ENCODE measurements at places on chromosomes 7 and 10. TPM values are rescaled to one million over a fixed set of nuclear protein-coding genes. Genes with fewer than 3 reads are reported as not detected.

DNA sequence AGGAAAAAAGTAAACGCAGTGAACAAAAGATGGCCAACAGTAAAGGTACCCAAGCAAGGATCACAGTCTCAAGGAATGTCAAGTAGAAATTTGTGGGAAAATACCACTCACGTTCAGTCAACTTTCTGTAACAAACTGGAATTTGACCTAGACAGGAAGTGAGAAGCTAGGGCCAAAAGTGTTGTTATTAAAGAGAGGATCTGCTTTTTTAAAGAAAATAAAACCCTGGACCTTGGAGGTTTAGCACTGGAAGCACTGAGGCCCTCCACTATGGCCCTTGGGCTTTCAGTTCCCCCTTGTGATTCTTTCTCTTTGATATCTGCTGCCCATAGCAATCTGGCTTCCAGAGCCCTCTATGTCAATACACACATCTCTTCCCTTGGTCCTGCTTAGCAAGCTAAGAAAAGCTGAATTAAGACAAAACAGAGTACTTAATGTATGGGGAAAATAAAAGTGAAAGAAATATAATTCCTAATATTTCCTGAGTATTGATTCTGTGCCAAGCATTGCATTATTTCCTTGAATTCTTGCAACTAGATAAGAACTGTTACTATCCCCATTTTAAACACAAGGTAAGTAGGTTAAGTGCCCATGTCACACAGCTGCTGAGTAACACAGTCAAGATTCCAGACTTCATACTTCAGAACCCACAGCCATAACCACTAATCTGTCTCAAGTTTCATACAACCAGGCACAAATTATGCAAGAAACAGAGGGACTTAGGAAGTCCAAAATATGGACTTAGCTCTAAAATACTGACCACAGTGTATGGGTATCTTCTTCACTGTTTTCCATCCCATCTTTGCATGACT lies 2.6 kb upstream of the ZNF438 start:
- no peaks in the 10 kb centered on the region for H3K36me3 ChIP-seq
- no peaks in the 10 kb centered on the region for H3K27me3 ChIP-seq
- peak overlapping the region; percentile 1 for H3K4me3 ChIP-seq
- peaks cover 31% of the 10 kb centered on the region for H3K4me1 ChIP-seq

GRCh38 chr10:62059217-62059920 lies 157.9 kb downstream of the ARID5B start:
- H3K27me3 ChIP-seq = no peaks in the 10 kb centered on the region
- peak; percentile 18 for DNase-seq
- H3K27ac ChIP-seq = peak overlapping the region; percentile 9

GRCh38 chr7:119925581-119926289 lies 347.2 kb upstream of the KCND2 start:
- no peak overlapping the region for H3K4me3 ChIP-seq
- H3K4me1 ChIP-seq = no peaks in the 10 kb centered on the region
- no peak for DNase-seq
- H3K36me3 ChIP-seq = no peaks in the 10 kb centered on the region

- no peak overlapping the region for H3K4me3 ChIP-seq
- peak; percentile 76 for DNase-seq
- H3K27me3 ChIP-seq = no peaks in the 10 kb centered on the region
- H3K4me1 ChIP-seq = peaks cover 38% of the 10 kb centered on the region
- H3K27ac ChIP-seq = peak overlapping the region; percentile 88
- H3K36me3 ChIP-seq = no peaks in the 10 kb centered on the region
These were observed 339.2 kb upstream of the PODXL start for GRCh38 chr7:131895541-131896164.

GRCh38 chr7:30163231-30163894 lies 28.6 kb downstream of the MTURN start:
- H3K4me3 ChIP-seq = peak overlapping the region; percentile 62
- peaks cover 32% of the 10 kb centered on the region for H3K4me1 ChIP-seq
- H3K27me3 ChIP-seq = no peaks in the 10 kb centered on the region
- H3K36me3 ChIP-seq = no peaks in the 10 kb centered on the region
- peak overlapping the region; percentile 81 for H3K27ac ChIP-seq
- DNase-seq = no peak

Gene CPA2
- total RNA-seq = not detected

GRCh38 chr10:99917963-99918825 lies 91.6 kb downstream of the DNMBP start:
- H3K4me1 ChIP-seq = peaks cover 20% of the 10 kb centered on the region
- peaks cover 8% of the 10 kb centered on the region for H3K36me3 ChIP-seq
- DNase-seq = no peak

Gene WEE2
- total RNA-seq = not detected

- H3K4me3 ChIP-seq = peak within 1 kb of the TSS; percentile 82
- no peaks in the 10 kb centered on the region for H3K36me3 ChIP-seq
- peaks cover 13% of the 10 kb centered on the region for H3K4me1 ChIP-seq
- peak within 1 kb of the TSS; percentile 67 for H3K27ac ChIP-seq
- no peaks in the 10 kb centered on the region for H3K27me3 ChIP-seq
- peak; percentile 94 for DNase-seq
These were observed at the start of gene GSDME for GRCh38 chr7:24757353-24758275. Gene GSDME (minus strand): TSS chr7:24757464. CDS start chr7:24749774, 7,690 bp downstream.

DNA sequence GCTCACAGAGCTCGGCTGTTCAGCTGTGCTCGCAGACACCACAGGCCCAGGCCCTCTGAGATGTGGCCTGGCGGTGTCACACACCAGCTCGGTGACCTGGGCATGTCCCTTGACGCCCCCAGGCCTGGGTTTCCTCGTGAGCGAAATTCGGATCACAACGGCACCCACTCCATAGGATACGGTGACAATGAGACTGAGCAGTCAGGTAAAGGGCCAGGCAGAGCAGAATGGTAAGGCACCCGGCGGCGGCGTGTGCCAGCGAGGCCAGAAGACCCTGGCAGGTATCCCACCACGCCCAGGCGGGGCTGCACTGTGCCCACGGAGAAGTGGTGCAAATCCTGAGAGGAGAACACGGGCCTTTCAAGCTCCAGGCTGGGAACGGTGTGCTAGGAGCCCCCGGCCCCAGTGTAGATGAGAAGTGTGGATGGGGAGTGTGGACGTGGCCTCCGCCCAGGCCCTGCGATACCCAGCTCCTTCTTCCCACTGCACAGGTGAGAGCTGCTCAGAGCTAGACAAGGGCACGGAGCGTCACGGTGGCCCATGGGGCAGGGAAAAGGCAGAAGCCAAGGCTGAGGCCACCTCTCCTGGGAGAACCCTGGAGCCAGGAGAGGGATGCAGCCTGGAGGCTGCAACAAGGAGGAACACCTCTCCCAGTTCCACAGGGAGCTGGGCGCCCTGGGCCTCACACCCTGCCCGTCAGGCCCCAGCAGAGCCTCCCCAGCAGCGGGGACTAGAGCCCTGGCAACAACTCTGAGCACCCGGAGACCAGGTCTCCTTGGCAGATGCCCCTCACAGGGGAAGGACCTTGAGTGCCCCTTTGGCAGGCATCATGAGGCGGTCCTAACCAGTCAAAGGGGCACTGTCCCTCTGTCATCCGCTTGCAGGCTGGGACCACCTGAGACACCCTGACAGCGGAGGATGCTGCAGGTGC lies 219.1 kb downstream of the MAD1L1 start:
- no peaks in the 10 kb centered on the region for H3K27me3 ChIP-seq
- no peaks in the 10 kb centered on the region for H3K36me3 ChIP-seq
- DNase-seq = peak; percentile 78
- H3K4me3 ChIP-seq = no peak overlapping the region

DNA sequence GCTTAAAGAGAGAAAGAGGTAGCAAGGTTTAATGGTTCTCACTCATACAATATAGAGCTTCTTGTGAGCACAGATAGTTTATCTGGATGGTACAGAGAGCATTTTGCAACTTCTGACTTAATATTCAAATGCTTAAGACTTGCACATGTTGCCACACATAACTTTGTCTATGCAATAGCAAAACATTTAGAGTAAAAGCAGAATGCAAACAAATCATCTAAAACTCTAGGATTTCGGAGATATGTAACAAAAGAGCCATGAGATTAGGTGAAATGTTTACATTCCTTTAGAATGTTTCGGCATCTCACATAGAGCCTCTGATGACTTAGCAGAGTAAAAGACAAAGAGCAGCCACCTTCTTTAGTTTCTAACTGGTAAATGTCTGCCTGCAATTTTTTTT lies 717.1 kb upstream of the LRRN3 start:
- no peak overlapping the region for H3K27ac ChIP-seq
- no peaks in the 10 kb centered on the region for H3K36me3 ChIP-seq
- no peak overlapping the region for H3K4me3 ChIP-seq
- no peaks in the 10 kb centered on the region for H3K4me1 ChIP-seq

DNA sequence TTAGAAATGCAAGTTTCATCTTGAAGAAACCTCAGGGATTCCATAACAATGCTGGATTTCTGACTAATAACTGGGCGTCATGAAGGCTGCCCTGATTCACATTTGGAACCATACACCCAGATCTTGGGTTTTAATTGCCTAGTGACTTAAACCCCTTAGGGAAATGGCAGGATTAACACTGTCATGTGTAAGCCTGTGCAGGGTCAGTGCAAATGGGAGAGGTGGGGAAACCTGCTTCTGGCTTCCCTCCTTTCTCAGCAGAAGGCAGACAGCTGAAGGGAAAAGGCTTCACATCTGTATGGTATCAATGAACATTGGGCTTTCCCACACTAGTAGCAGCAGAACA lies 364.2 kb downstream of the ANKRD30A start:
- H3K36me3 ChIP-seq = no peaks in the 10 kb centered on the region
- no peaks in the 10 kb centered on the region for H3K27me3 ChIP-seq
- peak overlapping the region; percentile 37 for H3K4me3 ChIP-seq
- H3K4me1 ChIP-seq = peaks cover 12% of the 10 kb centered on the region

GRCh38 chr10:91006752-91007346 lies 86.0 kb upstream of the ANKRD1 start:
- no peak for DNase-seq
- H3K27me3 ChIP-seq = no peaks in the 10 kb centered on the region
- no peaks in the 10 kb centered on the region for H3K36me3 ChIP-seq
- no peak overlapping the region for H3K4me3 ChIP-seq
- peaks cover 9% of the 10 kb centered on the region for H3K4me1 ChIP-seq

Gene NKX1-2
- total RNA-seq = not detected

Gene GCK
- total RNA-seq = not detected

DNA sequence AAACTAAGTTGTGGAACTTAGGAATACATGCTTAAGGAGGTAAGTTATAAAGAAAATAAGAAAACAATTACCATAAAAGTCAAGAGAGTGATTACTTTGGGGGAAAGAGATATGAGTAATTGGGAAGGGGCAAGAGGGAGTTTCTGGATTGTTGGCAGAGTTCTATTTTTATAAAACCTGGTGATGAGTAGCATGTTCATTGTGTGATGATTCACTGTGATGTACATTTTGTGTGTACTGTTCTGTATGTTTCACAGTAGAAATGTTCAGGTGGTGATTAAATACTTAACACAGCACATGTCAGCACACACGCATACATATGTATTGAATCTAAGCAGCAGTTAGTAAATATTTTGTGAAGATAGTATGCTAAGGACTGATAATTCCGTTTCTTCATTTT lies 9.7 kb upstream of the OIT3 start:
- H3K4me3 ChIP-seq = no peak overlapping the region
- DNase-seq = no peak
- peaks cover 13% of the 10 kb centered on the region for H3K36me3 ChIP-seq
- H3K27ac ChIP-seq = no peak overlapping the region
- H3K4me1 ChIP-seq = no peaks in the 10 kb centered on the region

- H3K27ac ChIP-seq = no peak overlapping the region
- no peak overlapping the region for H3K4me3 ChIP-seq
- H3K27me3 ChIP-seq = no peaks in the 10 kb centered on the region
- H3K36me3 ChIP-seq = no peaks in the 10 kb centered on the region
- DNase-seq = no peak
These were observed 153.6 kb downstream of the CACNB2 start for GRCh38 chr10:18293536-18294510.

- H3K27ac ChIP-seq = no peak overlapping the region
- H3K4me3 ChIP-seq = no peak overlapping the region
- H3K4me1 ChIP-seq = no peaks in the 10 kb centered on the region
- no peak for DNase-seq
These were observed 69.0 kb downstream of the LHFPL3 start for GRCh38 chr7:104397442-104397841.

Gene ZNF239
- total RNA-seq = 4.7 TPM

Gene CYP3A4
- total RNA-seq = not detected

DNA sequence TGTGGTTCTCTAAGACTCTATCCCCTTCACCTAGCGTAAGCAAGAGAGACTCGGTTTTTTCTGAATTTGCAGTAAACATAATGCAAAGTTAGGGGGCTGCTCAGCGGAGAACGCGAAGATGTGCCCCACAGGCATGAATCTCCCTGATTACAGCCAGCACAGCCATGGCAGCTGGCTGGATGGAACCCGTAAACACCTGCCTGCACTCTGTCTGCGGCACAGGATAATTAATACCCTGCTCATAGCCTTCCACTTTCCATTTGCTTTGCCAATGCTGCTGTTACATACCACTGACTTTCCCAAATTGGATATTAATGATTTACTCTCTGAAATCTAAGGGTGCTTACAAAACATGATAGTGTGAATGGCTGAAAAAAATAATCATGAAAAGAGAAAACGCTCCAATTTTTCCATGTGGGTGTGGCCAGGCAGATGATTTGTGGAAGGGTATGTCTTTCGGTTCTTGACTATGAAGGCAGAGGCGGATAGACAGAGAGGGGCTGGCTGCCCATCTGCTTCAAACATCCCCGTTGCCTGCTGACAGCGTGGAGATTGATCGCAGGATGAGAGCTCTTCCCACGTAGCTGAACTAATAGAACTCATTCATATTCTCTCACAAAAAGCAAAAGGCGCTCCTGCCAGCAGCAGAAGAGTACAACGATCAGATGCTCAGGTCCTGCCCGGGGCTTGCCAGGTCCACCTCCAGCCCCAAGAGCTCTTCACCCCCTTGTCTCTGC lies 193.2 kb upstream of the GHITM start:
- no peaks in the 10 kb centered on the region for H3K27me3 ChIP-seq
- H3K27ac ChIP-seq = no peak overlapping the region
- no peak for DNase-seq

- no peaks in the 10 kb centered on the region for H3K27me3 ChIP-seq
- peaks cover 33% of the 10 kb centered on the region for H3K4me1 ChIP-seq
- H3K27ac ChIP-seq = no peak overlapping the region
These were observed 3.9 kb upstream of the CUEDC2 start for GRCh38 chr10:102436312-102436711.

Gene SH2B2
- 2.1 TPM for total RNA-seq

Gene CXCL12
- total RNA-seq = 358 TPM

DNA sequence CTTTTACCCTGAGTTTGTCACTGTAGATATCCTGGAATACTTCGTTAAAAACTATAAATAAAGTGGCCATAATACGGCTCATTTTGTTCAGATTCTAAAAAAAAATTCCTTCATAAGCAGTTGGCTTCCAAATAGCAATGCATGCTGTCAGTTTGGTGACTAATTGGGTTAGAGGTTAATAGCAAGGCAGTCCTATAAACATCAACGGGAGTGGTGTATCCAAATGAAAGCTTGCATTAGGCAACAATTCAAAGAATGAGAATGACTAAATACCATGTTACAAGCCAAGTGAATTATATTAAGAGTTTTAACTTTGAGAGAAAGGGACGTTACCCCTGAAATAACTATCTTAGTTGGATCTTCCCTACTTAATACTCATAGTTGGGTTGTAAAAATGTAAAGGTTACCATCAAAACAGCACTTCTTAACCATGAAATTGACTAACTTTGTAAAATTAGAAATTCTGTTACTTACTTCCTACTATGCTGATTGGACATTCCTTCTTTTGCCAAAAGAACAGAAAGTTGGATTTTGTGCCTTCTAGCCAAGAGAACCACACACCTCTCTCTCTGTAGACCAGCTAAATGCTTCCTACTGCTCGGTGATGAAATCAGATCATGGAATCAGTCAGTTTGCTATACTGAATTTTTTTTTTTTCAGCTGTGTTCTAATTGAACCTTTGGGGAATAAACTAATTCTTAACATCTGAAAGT lies 98.0 kb downstream of the KAT6B start:
- no peaks in the 10 kb centered on the region for H3K27me3 ChIP-seq
- peak overlapping the region; percentile 32 for H3K4me3 ChIP-seq
- peak overlapping the region; percentile 80 for H3K27ac ChIP-seq
- peaks cover 57% of the 10 kb centered on the region for H3K4me1 ChIP-seq

- H3K4me1 ChIP-seq = peaks cover 3% of the 10 kb centered on the region
- no peak for DNase-seq
These were observed 326.0 kb downstream of the BICC1 start for GRCh38 chr10:58838561-58839208.
